ENCODE measurements at places on chromosomes 3 and 15.

GRCh38 chr3:122679085-122679881, 1.4 kb upstream of the PARP14 start:
- DNase-seq, result peak; percentile 73

DNA sequence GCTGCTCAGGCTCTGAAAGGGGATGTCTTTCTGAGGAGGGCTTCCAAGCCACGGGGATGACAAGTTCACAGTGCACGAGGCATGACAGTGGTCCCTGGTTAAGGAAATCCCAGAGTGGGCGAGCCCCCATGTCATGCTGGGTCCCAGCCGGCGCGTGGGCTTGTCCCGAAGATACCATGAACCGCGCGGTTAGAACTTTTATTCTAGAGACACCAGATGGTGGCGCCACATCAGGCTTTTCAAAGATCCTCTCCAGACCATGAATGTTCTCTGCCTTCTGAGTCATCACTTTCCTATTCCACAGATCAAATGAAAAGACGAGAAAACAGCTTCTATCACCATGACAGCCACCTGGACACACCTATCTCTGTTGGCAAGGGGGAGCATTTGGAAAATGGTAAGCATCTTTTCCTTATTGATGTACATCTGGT, 227.8 kb upstream of the LYSMD4 start:
- DNase-seq, result no peak

DNA sequence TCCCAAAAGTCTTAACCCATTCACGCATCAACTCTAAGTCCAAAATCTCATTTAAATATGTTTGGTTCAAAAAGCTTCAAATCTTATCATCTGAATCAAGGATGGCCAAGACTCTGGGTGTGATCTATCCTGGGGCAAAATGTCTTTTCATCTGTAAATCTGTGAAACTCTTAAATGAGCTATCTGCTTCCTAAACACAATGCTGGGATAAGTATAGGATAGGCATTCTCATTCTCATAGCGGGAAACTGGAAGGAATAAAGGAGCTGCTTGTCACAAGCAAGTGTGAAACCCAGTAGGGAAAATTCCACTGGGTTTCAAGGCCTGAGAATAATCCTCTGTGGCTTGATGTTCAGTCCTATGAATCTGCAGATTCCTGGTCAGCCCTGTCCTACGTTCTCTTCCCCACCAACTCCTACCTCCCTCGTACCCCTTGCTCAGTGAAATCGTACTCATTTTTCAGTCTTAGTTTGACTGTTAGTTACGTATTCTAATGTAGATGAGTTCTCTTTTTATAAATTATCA, 156.7 kb downstream of the EPHA3 start:
- no peak for DNase-seq

DNA sequence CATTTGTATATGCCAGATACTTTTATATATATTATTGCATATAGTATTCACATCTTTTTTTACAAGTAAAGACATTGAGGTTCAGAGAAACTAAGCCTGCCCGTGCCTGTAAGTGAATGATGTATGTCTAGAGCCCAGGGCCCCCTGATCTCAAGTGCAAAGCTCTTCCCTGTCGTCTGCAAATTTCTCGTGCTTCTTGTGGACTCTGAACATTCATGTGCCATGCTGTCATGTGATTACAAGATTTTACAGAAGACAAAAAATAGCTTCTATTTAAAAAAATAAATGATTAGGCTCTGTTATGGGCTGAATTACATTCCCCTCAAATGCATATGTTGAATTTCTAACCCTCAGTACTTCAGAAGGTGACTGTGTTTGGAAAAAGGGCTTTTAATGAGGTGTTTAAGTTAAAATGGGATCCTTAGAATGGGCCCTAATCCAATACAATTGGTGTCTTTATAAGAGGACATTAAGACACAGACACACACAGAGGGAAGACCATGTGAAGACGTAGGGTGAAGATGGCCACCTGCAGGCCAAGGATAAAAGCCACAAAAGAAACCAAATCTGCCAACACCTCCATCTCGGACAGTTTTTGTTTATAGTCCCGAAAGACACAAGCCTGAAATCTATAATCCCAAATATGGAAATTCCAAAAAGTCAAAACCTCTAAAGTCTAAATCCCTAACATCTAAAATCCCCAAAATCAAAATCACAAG, 3.9 kb upstream of the MASP1 start:
- DNase-seq, result no peak

DNA sequence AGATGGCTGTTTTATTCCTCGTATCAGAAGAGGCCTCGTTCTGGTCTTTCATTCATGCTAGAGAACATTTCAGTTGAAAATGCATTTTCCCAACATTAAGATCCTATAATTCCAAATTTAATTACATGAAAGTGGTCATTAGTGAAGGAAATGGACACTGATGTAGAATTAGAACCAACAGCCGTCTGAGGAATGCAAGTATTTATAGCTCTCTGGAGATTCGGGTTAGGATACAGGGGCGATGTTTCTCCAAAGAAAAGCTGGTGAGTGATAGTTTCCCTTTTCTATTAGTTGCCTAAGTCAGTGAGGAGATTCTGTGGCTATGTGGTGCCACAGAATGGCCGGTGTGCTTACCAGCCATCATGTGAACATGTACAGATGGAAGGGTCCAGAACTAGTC, 109.0 kb upstream of the IL12A start:
- no peak for DNase-seq

- DNase-seq, result no peak
Measured at GRCh38 chr15:79412010-79412409, 20.1 kb upstream of the MINAR1 start.

DNA sequence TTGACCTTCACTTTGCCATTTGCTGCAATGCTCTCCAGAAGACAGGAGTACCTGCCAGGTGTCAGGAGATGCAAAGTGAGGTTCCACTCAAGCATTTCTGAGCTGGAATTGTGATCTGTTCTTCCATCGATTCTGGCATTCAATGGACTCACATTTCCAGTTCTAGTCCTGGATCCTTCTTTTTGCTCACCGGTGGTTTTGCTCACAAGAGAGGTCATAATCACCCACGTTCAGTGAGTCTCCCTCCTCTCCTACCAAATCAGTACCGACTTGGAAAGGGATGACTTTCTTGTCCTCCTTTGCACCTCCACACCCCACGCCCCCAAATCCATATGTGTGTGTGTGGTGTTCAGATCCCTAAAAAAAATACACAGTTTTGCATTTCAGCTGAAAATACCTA, 206.7 kb upstream of the IGF1R start:
- DNase-seq, result no peak

DNA sequence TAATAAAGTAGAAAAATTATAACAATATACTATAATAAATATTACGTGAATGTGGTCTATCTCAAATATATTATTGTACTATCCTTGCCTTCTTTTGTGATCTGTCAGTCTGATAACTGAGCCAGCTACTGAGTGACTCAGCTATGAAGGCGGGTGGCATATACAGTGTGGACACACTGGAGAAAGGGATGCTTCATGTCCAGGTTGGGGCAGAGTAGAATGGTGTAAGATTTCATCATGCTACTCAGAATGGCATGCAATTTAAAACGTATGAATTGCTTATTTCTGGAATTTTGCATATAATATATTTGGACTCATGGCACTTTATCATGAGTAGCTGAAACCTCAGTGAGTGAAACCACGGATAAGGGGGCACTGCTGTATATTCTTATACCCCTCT, 172.9 kb upstream of the TBC1D5 start:
- DNase-seq, result no peak
